Brain pericyte (primary cell): ENCODE measurements at places on chromosomes 3 and 15.

GRCh38 chr15:79447060-79447459, 14.9 kb downstream of the MINAR1 start:
- DNase-seq: no peak

- DNase-seq: no peak
These were observed 207.3 kb downstream of the PLCL2 start for GRCh38 chr3:17091910-17092582.

DNA sequence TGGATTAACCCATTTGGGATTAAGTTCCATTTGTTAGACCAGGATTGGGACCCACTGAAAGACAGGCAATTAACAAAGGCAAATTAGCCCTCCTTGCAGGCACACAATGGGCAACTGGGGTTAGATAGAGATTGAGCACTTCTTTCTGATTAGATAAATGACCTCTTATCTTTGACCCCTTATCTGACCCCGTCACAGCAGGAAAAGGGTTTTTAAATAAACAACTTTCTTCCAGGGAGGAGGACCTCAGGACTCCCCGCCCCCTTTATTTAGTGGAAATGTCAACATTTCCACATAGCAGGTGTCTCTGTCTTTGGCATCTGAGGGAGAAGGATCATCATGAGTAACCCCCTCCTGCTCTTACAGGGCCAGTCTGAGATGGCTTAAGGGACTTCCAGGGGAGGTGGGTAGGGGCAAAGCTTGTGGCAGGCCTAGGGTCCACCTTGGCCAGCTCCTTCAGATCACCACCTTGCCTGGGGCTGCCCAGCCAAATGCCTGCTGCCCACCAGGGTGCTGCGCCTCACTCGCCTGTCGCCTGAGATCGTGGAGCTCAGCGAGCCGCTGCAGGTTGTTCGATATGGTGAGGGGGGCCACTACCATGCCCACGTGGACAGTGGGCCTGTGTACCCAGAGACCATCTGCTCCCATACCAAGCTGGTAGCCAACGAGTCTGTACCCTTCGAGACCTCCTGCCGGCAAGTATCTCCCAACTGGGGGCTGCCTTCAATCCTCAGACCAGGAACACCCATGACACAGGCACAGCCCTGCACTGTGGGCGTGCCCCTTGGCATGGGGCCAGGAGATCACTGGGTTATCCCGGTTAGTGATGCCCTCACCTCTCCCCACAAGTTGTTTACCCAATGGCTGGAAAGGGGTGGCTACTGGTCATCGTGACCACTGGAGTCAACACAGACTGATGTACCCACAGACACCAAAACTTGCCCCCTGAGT, 2.6 kb upstream of the WDR6 start:
- no peak for DNase-seq

GRCh38 chr3:15801298-15801697, 3.5 kb upstream of the ANKRD28 start:
- DNase-seq: no peak

GRCh38 chr15:95698951-95699350, 631.5 kb upstream of the NR2F2 start:
- no peak for DNase-seq
